ENCODE measurements at places on chromosomes 5 and 9. TPM values are rescaled to one million over a fixed set of nuclear protein-coding genes. Genes with fewer than 3 reads are reported as not detected.

The IL5 gene
- total RNA-seq, result not detected

The CCDC180 gene
- total RNA-seq, result 0.38 TPM

The TMEM174 gene
- not detected for total RNA-seq

The STPG3 gene
- total RNA-seq, result not detected

The BTNL8 gene
- not detected for total RNA-seq

The TEX10 gene
- total RNA-seq, result 38.2 TPM

The GPR151 gene
- not detected for total RNA-seq

The TTLL11 gene
- 3.4 TPM for total RNA-seq

The SOX30 gene
- total RNA-seq, result not detected

The PCDHB4 gene
- total RNA-seq, result under 0.01 TPM

The ZFP37 gene
- total RNA-seq, result 2.3 TPM
